ENCODE measurements at places on chromosomes 13 and 19.

- peak; percentile 65 for DNase-seq
Observed at GRCh38 chr19:17205237-17206140, 9.7 kb upstream of the USE1 start.

GRCh38 chr13:70380809-70381208 is 272.6 kb upstream of the KLHL1 start:
- DNase-seq: no peak

DNA sequence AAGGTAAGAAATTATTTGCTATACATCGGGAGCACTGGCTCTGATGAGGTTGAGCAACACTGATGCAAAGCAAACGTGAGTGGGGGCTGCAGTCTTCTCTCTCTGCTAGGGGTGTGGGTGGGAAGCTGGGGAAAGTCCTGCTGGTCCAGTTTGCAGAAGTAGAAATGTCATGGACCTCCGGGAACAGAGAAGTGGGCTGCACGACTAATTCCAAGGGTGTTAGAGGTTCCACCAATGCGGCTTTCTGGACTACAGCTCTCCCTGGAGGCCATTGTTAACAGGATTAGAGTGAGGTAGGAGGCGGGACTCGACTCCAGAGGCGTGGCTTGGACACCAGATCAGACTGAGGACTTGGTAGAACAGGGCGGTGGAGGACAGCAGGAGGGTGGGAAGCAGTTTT is 5.7 kb upstream of the FBXO27 start:
- DNase-seq: no peak

DNA sequence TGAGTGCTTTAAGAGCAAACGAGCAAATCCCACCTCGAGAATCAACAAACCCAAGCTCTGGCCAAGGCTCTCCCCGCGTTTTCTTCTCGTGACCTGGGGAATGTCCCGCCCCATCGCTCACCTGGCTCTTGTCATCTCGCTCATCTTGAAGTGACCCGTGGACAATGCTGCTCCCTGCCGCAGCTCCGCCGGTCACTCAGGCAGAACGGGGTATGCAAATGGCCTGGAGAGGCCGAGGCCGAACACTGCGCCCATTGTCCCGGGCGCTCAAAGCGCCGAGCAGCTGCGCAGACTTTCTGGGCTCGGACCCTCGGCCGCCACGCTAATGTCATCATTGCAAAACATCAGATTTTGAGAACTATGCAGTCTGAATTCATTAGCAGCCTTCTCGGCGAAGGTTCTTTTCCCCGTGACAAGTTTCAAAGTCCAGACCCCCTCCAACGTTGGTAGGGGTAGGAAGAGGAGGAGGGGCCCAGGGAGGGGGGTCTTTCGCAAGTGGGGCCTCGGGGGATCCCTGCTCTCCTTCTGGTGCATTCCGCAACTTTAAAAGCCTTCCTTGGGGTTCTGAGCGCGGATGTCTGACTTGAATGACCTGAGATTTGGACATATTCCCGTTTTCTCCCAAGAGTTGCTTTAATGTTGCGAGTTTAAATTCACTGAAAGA is 39.7 kb downstream of the SOX1 start:
- DNase-seq: no peak

DNA sequence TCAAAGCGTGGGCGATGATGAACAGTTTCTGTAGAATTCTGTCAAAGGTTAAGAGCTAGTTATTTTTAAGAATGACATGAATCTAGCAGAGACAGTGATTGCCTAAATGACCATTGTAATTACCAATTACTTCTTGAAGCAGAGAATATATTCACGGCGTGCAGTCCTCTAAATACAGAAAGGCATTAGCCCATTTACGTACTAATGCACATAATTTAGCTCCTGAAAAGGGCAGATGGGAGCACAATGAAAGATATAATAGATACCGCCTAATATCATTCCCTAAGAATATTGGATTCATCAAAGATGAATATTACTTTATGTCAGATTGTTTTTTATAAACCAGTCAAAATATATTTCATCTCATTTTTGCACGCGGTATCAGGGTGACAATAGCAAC is 212.4 kb downstream of the URI1 start:
- no peak for DNase-seq

DNA sequence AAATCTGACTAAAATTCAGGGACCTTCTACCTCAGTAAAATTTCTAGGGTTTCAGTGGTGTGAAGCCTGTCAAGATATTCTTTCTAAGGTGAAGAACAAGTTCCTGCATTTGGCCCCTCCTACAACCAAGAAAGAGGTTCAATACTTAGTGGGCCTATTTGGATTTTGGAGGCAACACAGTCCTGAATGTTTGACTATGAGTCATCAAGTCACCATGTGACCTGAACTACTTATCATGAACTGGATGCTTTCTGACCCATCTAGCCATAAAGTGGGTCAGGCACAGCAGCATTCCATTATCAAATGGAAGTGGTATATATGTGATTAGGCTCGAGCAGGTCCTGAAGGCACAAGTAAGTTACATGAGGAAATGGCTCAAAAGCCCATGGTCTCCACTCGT is 163.0 kb upstream of the IRS2 start:
- DNase-seq: no peak

GRCh38 chr13:95784161-95784899 is 107.4 kb downstream of the DNAJC3 start:
- DNase-seq: no peak

- DNase-seq: no peak
Observed at GRCh38 chr19:1277061-1277460, 1.7 kb downstream of the FAM174C start.

DNA sequence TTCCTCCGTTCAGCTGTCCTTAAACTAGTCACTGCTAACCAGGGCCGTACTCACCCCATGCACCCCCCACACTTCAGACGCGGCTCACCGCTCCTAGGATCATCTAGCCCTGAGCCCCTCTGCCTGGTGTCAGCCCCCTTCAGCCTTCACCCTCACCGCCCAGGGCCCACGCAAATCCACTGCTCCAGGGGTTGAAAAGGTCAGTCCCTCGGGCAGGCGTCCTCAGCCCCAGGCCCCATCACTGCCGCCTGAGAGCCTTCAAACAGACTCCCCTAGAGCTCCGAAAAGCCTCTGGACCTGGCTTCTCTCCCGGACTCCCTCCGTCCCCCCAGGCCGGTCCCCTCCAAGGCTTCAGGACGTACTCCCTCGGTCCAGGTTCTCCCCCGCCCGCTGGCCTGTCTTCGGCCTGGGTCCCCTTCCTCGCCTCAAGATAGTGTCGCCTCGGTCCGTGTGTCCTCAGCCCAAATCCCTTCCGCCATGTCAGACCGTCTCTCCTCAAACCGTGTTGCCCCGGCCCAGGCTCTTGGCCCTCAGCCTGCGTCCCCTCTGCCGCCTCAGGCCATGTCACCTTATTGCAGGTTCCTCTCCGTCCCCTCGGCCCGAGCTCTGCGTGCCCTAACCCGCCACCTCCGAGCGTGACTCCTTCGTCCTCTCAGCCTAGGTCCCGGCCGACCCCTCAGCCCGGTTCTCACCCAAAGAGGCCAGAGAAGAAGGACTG is 553 bp downstream of the NAPA start:
- DNase-seq: no peak

DNA sequence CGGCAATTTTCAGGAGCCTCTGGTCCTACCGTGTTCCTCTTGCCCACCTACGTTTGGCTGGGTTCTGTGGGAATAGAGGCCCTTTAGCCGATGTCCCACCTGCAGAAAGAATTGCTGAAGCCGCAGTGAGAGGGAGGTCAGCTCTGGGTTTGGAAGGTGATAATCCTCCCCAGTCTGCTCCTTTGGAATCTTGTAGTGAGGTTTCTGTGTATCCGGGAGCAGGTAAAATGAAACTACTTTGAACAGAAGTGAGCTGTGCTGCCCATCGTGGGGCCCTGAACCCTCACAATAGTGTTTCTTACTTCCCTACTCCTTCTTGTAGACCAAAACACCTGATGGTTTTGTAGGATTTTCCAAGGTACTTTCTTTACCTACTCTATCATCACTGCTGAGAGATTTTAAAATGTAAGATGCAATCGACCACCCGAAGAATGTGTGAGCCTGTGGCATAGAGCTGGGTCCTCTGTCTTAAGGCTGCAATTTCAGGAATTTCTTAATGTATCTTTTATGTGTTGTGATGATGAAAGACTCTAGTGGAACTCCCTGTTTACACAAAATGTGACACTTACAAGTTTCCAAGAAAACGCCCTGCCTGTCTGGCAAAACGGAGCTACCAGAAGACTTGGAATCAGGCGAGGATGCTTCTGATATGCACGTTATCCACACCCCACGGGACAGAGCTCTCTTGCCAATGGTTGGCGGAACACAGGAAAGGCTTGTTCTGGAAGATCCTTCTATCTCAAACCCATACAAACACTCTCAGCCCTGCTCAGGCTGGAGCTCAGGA is 76.1 kb downstream of the RGCC start:
- no peak for DNase-seq

GRCh38 chr13:70407486-70407885 is 299.2 kb upstream of the KLHL1 start:
- no peak for DNase-seq

DNA sequence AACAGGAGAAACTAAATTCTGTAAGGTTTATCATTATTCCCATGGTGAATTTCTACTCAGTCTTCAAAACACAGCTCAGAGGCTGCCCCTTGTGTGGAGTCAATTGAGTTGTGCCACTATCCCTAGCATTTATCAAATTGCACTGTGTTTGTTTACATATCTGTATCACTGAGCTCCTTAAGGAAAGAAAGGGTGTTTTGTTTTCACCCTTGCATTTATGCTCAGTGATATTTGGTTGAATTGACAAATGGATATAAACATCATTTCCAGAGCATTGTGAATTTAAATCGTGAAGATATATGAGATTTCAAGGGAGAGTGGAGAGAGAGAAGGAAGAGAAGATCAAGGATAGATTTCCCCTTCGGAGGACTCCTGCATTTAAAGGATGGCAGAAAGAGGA is 55.1 kb upstream of the TNFRSF19 start:
- DNase-seq: no peak

- no peak for DNase-seq
Observed at GRCh38 chr19:50365434-50366306, at the start of gene NAPSA. TSS of gene NAPSA (minus strand) at chr19:50365639. CDS start at chr19:50365621, 18 bp downstream.

GRCh38 chr13:79710376-79710775 is 229.4 kb downstream of the NDFIP2 start:
- no peak for DNase-seq

DNA sequence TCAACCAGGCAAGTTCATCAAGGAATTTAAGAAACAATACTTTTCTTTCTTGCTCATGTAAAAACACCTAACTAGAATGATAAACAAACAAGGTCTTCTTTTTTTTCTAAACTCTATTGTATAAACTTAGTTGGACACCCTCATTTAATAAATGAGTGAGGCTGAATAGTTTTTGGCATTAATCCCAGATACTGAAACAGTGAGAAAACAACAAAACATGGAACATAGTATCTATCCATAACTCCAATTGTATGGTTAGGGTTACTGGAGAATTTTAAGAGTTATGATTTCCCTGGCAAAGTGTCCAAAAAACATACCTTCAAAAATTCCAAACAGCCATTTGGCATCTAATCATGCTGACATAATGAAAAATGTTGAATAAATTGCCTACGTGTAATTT is 5.8 kb upstream of the POMP start:
- no peak for DNase-seq

- peak; percentile 71 for DNase-seq
Observed at GRCh38 chr19:51097166-51097738, 11.0 kb downstream of the CTU1 start.

GRCh38 chr19:29576761-29577648 is 29.1 kb upstream of the POP4 start:
- peak; percentile 53 for DNase-seq

GRCh38 chr13:77980592-77980991 is 62.0 kb upstream of the EDNRB start:
- no peak for DNase-seq

All from activated naive CD4-positive, alpha-beta T cell treated with Interleukin-2 at 50 U/mL for 16 hours (primary cell).